ENCODE measurements at places on chromosomes 12 and 14.
A peak's percentile ranks its signal among the peaks of the same experiment; 100 is the strongest.

DNA sequence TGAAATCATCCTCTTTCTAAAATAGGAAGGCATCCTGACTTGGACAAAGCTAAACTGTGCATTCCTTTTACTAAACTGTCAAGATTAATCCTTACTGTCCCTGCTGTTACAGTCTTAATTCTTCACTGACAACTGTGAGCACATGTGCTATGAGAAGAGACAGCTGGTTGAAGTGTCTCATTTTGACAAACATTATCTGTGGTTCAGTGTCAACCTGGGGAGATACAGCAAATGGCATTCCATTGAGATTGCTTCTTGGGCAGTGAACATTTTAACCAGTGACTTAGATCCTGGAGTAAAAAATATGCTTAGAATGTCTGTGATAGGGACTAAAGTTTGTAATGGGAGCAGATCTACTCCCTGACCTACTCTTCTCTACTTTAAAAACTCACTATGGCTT lies 552.6 kb upstream of the ATP2B1 start:
- DNase-seq = peak; percentile 18

DNA sequence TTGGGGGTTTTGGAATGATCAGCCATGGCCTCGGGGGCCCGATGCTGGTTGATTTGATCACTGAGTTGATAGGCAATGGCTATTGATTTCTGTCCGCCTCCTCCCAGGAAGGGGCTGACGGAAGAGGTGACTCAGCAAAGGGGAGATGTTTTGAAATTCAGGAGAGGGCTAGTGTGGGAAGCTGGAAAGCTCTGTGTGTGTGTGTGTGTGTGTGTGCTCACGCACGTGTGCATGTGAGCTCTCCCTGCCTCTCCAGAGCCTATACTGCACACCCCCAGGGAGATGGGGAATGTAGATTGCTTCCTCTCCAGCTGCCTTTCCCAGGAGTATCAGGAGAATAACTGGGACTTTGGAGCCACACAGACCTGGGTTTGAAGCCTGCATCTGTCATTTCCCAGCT lies 184.9 kb upstream of the MYL2 start:
- no peak for DNase-seq

- no peak for DNase-seq
Observed at GRCh38 chr14:92185559-92185958, 63.8 kb downstream of the CPSF2 start.

DNA sequence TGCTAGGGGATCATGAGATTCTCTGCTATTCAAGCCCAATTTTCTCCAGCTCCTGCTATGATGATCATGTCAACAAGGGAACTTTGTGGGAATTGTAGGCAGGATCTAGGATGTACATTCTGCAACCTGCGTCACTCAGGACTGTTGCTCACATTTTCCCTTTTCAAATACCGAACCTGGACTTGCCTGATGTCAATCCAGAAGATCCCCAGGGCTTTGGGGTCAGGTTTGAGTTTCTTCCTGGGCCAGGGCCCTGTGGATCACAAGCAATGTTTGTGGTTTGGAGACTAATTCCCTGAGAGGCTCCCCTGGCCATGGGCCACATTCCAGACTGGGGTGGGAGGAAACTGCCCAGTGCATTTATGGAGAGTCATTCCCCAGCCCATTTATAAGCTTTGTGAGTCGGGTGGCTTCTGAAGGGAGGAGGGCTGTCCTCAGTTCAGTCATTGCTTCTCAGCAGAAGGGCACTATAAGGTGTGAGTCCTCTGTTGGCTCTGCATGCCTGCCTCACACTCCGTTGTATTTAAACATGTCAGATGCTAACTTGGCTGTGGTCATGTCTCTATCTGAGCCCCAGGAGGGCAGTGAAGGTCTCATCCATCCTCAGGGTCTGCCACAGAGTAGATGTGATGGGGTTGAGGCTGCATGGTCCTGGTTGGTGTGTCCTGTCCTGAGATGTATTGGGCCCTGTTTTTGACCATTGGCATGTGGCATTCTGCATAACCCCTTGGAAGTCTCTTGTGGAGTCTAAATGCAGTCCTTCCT lies 6.5 kb downstream of the KRT86 start:
- DNase-seq = peak; percentile 84

- peak; percentile 14 for DNase-seq
Observed at GRCh38 chr12:3077572-3078081, 448 bp downstream of the TSPAN9 start.

- DNase-seq = no peak
Observed at GRCh38 chr14:55772486-55772885, 192.5 kb downstream of the KTN1 start.

DNA sequence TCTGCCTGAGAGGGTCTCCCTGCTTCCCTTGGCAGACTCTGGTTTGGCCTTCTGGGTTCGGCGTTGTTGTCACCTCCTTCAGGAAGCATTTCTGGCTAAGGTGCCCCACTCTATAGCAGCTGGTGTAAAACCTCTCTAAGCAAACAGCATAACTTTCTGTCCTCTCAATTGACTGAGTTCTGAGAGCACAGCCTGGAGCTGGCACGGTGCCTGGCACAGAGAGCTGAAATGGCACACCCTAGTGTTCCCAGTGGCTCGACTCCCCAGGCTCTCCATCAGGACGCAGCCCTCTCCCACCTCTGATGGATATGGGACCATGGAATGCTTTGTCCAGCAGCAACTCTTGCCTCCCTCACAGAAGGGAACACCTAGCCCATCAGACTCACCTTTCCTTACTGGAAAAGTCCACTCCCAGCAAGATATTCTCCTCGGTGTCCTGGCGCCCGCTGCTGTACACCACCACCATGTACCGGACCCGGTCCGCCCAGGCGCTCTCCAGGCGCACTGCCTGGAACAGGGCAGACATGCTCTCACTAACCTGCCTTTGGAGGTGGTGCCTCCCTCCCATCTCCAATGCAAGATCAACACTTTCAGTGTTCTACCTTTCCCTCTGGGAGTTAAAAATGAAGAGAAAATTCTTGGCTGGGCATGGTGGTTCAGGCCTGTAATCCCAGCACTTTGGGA lies 40.6 kb downstream of the SSH1 start:
- no peak for DNase-seq

GRCh38 chr14:54646626-54647025 lies 79.7 kb downstream of the SAMD4A start:
- DNase-seq = peak; percentile 58

- DNase-seq = no peak
Observed at GRCh38 chr14:91246051-91246852, 1.7 kb upstream of the GPR68 start.

DNA sequence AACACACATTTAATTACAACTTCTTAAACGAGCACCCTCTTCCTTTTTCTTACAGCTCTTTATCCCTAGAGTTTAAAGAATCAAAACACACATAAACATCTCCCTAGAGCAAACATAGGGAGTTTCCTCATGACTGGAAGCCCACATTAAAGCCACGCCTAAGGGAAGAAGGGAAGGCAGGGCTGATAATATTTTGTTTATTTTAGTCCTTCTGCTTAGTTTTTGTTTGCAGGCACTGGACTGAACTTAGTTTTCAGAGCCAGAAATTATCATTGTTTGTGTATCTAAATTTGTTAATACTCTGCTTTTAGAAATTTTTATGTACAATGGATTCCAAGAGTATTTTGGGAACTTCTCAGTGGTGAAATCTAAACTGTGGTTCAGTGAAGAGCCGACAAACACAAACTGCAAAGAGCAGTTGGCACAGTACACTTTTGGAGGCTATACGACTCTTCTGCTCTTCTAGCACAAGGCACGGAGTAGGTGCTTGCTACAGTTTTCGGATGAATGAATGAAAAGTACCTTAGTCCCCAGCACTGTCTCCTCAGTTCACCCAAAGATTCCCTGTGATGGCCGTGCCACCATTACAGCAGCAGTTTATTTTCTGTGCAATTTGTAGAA lies 17.6 kb upstream of the AMIGO2 start:
- no peak for DNase-seq

DNA sequence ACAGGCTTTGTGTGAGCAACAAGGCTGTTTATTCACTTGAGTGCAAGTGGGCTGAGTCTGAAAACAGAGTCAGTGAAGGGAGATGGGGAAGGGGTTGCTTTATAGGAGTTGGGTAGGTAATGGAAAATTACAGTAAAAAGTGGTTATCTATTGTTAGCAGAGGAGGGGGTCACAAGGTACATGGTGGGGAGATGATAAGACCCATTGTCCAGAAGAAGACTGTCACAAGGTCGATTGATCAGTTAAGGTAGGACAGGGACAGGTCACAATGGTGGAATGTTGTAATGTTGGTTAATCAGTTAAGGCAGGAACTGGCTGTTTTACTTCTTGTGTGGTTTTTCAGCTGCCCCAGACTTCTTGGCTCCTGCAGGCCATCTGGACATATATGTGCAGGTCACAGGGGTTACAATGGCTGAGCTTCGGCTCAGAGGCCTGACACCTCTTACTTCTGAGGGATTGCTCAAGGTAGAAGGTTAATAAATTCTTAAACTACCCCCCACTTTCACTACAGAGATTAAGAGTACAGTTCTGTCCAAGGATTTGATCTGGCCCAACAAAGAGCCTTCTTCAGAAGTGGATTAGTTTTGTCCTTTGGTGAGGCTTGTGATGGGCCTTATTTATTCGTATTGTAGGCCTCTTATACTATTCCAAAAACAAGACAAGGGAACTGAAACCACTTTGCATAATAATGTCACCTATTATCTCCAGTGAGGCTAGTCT lies 13.8 kb upstream of the DHRS4 start:
- DNase-seq = no peak

DNA sequence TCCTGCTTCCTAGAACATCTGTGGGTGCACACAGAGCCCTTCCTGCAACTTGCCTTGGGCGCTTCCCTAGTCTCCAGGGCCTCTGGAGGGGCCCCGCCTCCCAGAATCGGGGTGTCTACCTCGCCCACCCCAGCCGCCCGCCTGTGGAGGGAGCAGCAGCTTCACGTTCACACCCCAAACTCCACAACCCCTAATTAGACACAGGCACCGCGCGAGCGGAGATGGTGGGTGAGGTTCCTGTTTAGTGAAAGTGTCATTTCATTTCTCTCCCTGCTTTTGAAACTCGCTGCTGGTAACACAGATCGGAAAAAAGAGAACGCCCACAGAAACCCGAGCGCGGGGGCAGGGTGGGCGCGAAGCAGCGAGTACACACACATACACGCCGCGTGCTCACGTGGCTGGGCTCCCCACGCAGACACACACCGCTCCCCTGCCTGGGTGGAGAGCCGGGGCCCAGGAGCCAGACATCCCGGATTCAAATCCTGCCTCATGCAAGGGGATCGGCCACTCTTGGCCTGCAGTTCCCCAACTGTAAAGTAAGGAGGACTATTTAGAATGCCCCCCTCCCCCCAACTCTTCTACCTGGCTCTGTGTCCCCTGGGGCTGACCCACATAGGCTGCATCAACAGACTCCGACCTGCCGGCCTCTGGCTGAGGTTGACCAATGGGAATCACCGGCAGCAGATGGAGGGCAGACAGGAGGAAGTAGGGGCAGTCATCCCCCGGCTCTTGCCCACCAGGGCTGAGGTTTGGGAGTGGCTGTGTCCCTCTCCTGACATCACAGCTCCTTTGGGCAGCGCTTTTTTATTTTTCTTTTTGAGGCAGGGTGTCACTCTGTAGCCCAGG lies 79.2 kb upstream of the NCOR2 start:
- DNase-seq = no peak

DNA sequence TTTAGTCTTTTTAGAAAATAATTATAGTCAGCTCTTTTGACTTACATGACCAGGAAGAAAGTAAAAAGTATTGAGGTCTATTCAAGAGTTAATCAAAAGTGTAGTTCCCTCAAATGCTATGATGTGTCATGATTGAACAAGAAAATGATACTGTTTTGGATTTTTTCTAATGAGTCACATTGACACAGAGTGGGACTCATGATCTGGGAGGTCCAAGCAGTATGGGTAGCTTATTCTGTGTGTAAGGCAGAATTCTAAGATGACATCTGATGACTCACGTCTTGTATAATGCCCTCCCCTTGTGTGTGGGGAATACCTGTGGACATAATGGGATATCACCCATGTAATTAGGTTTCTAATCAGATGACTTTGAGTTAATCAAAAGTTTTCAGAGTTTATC lies 178.1 kb upstream of the DDHD1 start:
- peak; percentile 58 for DNase-seq

GRCh38 chr12:46960681-46961080 lies 118.7 kb upstream of the PCED1B start:
- DNase-seq = no peak

Data from foreskin fibroblast (primary cell).